CD4-positive, alpha-beta T cell treated with Interleukin-10 for 1 hour (primary cell): ENCODE measurements at places on chromosomes 2 and 18.

DNA sequence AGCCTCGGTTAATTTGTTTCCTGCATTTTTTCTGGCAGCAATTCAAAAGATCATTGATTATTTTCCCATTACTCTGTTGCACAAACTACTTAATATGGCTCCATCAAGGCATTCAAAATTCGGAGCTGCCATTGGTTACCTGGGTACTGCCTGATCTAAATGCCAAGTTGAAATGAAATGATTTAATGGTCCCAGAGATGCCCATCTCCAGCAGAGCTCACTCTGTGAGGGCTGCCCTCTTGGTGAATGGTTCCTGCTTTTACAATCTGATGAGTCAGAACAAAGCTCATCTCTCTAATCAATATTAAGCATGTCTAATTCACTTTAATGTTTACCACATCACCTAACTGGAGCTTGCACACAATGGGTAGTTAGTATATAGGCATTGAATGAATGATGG, 126.1 kb downstream of the CTNNA2 start:
- DNase-seq: no peak

- DNase-seq: no peak
Observed at GRCh38 chr18:59631583-59632181, 65.5 kb downstream of the CCBE1 start.

GRCh38 chr2:156852210-156852609, 405.3 kb upstream of the GALNT5 start:
- DNase-seq: no peak

- no peak for DNase-seq
Observed at GRCh38 chr18:21914739-21915319, 174.2 kb downstream of the MIB1 start.

- DNase-seq: no peak
Observed at GRCh38 chr2:127105656-127106456, 1.1 kb downstream of the BIN1 start.

GRCh38 chr2:205984381-205984780, 101.6 kb downstream of the INO80D start:
- DNase-seq: peak; percentile 1

- DNase-seq: no peak
Observed at GRCh38 chr2:17628349-17629261, 88.1 kb downstream of the VSNL1 start.
